ENCODE measurements at places on chromosomes 3 and 15.
A peak's percentile ranks its signal among the peaks of the same experiment; 100 is the strongest.

- no peak for DNase-seq
- H3K4me1 ChIP-seq = peaks cover 18% of the 10 kb centered on the region
- no peak overlapping the region for H3K4me3 ChIP-seq
- H3K36me3 ChIP-seq = no peaks in the 10 kb centered on the region
- peak overlapping the region; percentile 65 for H3K27ac ChIP-seq
Observed at GRCh38 chr3:122094125-122094524, 39.0 kb downstream of the CD86 start.

DNA sequence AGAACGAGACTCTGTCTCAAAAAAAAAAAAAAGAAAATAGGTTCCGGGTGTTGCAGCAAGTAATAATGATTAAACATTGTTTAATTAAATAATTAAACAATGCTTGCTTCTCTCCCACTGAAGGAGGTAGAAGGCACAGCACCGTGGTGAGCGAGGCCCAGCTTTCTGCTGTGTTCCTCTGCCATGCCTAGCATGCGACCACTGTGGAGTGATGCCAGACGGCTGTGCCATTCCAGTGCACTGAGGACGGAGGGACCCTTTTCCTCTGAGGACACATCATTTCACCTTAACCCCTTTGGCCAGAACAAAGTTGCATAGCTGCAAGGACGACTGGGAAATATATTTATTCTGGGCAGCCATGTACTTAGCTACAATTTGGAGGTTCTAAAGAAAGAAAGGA, 322.8 kb upstream of the TPRG1 start:
- H3K27ac ChIP-seq = no peak overlapping the region
- no peak for DNase-seq
- no peaks in the 10 kb centered on the region for H3K36me3 ChIP-seq
- H3K4me3 ChIP-seq = no peak overlapping the region

GRCh38 chr15:51079226-51079625, 15.5 kb downstream of the TNFAIP8L3 start:
- peaks cover 2% of the 10 kb centered on the region for H3K36me3 ChIP-seq
- H3K4me1 ChIP-seq = peaks cover 42% of the 10 kb centered on the region
- no peak overlapping the region for H3K4me3 ChIP-seq
- no peak overlapping the region for H3K27ac ChIP-seq
- DNase-seq = no peak

- no peaks in the 10 kb centered on the region for H3K27me3 ChIP-seq
- peaks cover 3% of the 10 kb centered on the region for H3K4me1 ChIP-seq
- DNase-seq = no peak
- no peak overlapping the region for H3K4me3 ChIP-seq
- no peak overlapping the region for H3K27ac ChIP-seq
- H3K36me3 ChIP-seq = no peaks in the 10 kb centered on the region
Observed at GRCh38 chr3:195210266-195210973, 60.5 kb downstream of the XXYLT1 start.

DNA sequence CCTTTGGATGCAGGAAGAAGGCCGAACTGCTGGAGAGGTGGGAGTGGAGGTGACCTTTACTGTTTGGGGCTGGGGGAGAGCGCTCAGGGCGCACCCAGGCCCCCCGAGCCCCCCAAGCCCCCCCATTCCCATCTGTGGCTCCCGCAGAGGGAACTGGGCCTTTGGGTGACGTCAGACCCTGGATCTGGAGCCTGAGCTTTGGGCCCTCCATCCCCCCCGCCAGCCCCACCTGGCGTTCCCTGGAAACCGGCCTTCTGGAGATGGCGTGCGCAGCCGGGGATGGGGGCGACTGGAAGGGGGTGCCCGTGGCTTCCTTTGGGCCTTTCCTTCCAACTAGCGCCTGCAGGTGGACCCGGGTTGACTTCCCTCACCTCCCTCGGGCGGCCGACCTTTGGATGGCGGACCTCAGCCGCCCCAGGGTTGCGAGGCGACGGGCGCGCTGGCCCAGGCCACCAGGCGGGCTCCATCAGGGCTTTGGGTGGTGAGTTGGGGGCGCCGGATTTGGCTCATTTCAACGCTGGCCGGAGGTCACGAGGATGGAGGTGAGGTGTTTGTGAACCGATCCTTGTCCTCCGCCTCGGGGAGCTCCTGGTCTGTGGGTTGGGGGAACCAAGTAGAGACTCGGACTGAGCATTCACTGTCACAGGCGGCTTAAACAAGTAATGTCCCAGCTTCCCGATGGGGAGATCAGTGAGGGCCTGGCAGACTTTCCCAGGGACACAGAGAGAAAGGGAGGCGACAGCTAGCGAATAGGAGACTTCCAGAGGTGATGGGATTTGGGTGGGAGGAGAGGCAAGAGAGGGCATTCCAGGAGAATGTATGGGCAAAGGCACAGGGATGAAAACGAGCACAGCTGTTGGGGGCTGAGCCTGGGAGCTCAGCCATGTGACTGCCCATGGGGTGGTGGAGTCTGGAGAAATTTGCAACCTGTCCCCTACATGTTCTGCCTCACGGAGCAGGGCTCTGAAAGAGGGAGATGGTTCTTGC, 709 bp downstream of the SCAMP5 start:
- peaks cover 10% of the 10 kb centered on the region for H3K4me1 ChIP-seq
- peak overlapping the region; percentile 3 for H3K27ac ChIP-seq
- H3K27me3 ChIP-seq = peaks cover 45% of the 10 kb centered on the region
- DNase-seq = no peak

GRCh38 chr15:89039142-89039541, 49.1 kb upstream of the ABHD2 start:
- H3K27me3 ChIP-seq = peaks cover 42% of the 10 kb centered on the region
- DNase-seq = no peak
- no peak overlapping the region for H3K27ac ChIP-seq
- no peaks in the 10 kb centered on the region for H3K36me3 ChIP-seq
- H3K4me1 ChIP-seq = no peaks in the 10 kb centered on the region
- no peak overlapping the region for H3K4me3 ChIP-seq

- no peak for DNase-seq
- no peaks in the 10 kb centered on the region for H3K4me1 ChIP-seq
- H3K27ac ChIP-seq = no peak overlapping the region
- no peaks in the 10 kb centered on the region for H3K36me3 ChIP-seq
Observed at GRCh38 chr3:29203851-29204250, 77.0 kb upstream of the RBMS3 start.

DNA sequence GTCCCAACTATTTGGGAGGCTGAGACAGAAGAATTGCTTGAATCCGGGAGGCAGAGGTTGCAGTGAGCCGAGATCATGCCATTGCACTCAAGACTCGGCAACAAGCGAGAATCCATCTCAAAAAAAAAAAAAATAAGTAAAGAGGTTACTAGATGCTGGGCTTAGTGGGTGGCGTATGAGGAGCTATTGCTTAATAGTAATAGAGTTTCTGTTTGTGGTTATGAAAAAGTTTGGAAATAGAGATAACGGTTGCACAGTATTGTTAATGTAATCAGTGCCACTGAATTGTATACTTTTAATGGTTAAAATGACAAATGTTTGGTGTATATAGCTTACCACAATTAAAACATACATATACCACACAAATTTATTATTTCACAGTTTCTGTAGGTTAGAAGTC, 14.7 kb upstream of the HHATL start:
- H3K4me1 ChIP-seq = no peaks in the 10 kb centered on the region
- H3K4me3 ChIP-seq = no peak overlapping the region
- H3K36me3 ChIP-seq = no peaks in the 10 kb centered on the region
- no peak for DNase-seq
- no peak overlapping the region for H3K27ac ChIP-seq

GRCh38 chr3:74314696-74315095, 299.8 kb downstream of the CNTN3 start:
- H3K27ac ChIP-seq = no peak overlapping the region
- H3K4me3 ChIP-seq = no peak overlapping the region
- no peaks in the 10 kb centered on the region for H3K4me1 ChIP-seq
- no peaks in the 10 kb centered on the region for H3K27me3 ChIP-seq

GRCh38 chr15:66925721-66926120, 139.7 kb upstream of the SMAD3 start:
- no peak for DNase-seq
- peaks cover 66% of the 10 kb centered on the region for H3K27me3 ChIP-seq
- peaks cover 20% of the 10 kb centered on the region for H3K4me1 ChIP-seq
- no peak overlapping the region for H3K4me3 ChIP-seq

DNA sequence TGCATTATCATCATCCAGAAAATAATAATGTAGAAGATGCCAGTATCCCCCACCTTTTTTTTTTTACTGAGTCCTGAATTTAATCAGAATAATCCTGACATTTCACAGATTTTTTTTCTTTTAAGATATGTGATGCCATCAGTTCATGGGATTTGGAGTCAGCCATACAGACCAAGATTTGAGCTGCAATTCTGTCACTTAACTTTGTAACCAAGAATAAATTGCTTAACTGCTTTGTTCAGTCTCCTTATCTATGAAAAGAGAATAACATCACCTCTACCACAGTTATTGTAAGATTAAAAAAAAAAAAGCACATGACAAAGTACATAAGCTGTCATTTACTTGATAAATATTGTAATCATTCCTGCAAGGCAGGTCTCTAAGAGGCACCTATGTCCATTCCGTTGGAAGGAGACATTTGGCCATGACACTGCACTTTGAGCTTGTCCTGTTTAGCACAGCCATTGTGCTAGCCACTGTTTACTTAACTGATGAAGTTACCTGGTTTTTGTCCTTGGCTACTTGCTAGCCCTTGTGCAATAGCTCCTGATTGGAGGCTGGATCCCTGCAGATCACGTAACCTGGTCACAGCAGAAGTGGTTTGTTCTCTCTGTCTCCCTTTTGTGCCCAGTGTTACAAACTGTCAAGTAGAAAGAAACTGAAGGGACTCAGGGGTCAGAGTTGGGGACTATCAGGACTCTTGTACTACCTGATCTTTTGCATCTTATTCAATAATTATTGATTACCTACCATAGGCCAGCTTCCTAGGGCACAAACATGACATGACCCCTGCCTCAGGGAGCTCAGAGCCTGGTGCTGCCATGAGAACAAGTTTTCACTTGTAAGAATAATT, 306.0 kb downstream of the WDR72 start:
- no peaks in the 10 kb centered on the region for H3K36me3 ChIP-seq
- no peaks in the 10 kb centered on the region for H3K27me3 ChIP-seq
- H3K4me3 ChIP-seq = no peak overlapping the region
- no peak for DNase-seq

DNA sequence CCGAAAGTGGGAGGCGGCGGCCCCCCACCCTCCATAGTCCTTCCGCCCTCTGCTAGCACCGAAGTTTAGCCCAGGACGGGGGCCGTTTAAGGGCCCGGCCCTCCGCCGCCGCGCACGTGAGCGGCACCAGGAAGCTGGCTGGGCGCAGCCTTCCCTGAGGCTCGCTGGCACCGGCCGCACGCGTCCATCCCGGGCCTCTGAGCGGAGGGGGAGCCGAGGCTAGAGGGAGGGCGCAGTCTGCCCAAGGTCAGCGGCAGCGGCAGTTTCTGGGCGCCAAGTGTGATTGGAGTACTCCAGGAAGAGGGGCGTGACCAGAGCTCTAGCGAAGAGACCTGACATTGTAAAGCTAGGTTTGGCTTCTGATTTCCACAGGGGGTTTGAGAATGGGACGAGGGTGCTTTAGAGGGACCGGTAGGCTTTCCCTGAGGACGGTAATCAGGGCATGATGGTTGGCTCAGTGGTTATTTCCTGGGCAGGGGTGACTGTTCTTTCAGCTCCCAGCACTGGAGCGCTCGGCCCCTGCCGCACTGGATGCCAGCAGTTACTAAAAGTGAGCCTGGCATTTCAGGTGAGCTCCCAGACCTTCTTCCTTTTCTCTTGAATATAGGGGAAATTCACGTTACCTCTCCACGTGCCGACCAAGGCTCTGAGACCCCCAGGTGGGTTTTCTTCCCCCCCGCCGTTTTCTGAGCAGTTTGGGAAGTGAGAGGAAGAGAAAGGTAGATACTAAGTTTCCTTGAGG, 853 bp downstream of the TEX264 start:
- peak overlapping the region; percentile 84 for H3K4me3 ChIP-seq
- H3K27me3 ChIP-seq = no peaks in the 10 kb centered on the region
- H3K4me1 ChIP-seq = peaks cover 79% of the 10 kb centered on the region
- peaks cover 46% of the 10 kb centered on the region for H3K36me3 ChIP-seq

GRCh38 chr3:133492159-133492741, 81.2 kb upstream of the CDV3 start:
- H3K36me3 ChIP-seq = peaks cover 3% of the 10 kb centered on the region
- no peaks in the 10 kb centered on the region for H3K27me3 ChIP-seq
- DNase-seq = no peak
- H3K27ac ChIP-seq = peak overlapping the region; percentile 47

DNA sequence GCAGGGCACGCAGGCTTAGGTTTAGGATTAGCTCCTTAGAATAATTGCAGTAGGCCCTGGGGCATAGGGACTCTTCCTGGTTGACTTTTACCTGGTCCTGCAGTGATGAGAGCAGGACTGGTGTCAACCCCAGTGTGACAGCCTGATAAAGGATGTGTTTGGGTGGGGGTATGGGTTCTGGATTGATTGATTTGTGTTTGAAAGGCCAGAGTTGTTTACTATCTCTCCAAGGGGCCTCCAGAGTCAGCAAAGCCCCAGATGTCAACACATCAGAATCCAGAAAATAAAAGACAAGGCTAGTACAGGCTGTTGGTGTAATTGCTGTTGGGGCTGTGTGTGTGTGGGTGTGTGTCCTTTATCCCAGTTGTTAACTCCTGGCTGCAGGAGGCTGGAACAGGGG, 122.3 kb downstream of the CHRNA7 start:
- peaks cover 4% of the 10 kb centered on the region for H3K27me3 ChIP-seq
- no peaks in the 10 kb centered on the region for H3K4me1 ChIP-seq
- no peak overlapping the region for H3K27ac ChIP-seq
- DNase-seq = no peak
- no peaks in the 10 kb centered on the region for H3K36me3 ChIP-seq
- H3K4me3 ChIP-seq = no peak overlapping the region

GRCh38 chr15:42215913-42216829, 8.1 kb upstream of the VPS39 start:
- H3K4me3 ChIP-seq = no peak overlapping the region
- no peak for DNase-seq
- H3K27me3 ChIP-seq = no peaks in the 10 kb centered on the region
- H3K4me1 ChIP-seq = peaks cover 5% of the 10 kb centered on the region

GRCh38 chr3:138785951-138786350, 48.8 kb downstream of the PIK3CB start:
- no peaks in the 10 kb centered on the region for H3K27me3 ChIP-seq
- no peak overlapping the region for H3K27ac ChIP-seq
- H3K4me3 ChIP-seq = no peak overlapping the region
- DNase-seq = no peak
- peaks cover 18% of the 10 kb centered on the region for H3K4me1 ChIP-seq

DNA sequence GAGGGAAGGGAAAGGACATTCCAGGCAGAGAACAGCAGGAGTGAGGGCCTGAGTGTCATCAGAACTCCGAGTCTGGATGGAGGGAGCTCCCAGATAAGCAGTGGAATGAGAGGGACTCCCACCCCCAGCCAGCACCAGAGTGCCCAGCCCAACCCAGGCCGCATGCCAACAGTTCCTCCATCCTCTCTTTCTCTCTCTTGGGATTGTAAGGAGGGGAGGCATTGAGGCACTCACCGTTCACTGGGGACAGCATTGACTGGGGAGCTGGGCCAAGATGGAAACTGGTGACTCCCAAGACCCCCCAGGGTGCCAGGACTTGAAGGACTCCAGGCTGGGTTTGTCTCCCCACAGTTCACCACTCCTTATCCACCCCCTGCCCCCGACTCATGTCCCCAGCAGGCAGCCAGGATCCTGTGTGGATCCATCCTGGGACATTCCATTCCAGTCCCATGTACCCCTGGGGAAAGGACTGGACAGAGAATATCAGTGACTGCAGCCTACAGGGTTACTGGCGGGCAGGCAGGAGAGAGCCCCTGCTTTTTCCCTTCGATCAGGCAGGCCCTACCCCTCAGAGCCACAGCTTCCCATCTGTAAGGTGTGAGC, 15.7 kb downstream of the PTH1R start:
- H3K4me1 ChIP-seq = peaks cover 3% of the 10 kb centered on the region
- H3K36me3 ChIP-seq = no peaks in the 10 kb centered on the region
- no peak for DNase-seq
- no peak overlapping the region for H3K4me3 ChIP-seq
- H3K27ac ChIP-seq = no peak overlapping the region
- peaks cover 97% of the 10 kb centered on the region for H3K27me3 ChIP-seq
